COR-L47 (cell line): ENCODE measurements at places on chromosomes 2 and 18.
A peak's percentile ranks its signal among the peaks of the same experiment; 100 is the strongest.

GRCh38 chr18:76412010-76412817 lies 82.8 kb downstream of the ZNF516 start:
- DNase-seq, result no peak

DNA sequence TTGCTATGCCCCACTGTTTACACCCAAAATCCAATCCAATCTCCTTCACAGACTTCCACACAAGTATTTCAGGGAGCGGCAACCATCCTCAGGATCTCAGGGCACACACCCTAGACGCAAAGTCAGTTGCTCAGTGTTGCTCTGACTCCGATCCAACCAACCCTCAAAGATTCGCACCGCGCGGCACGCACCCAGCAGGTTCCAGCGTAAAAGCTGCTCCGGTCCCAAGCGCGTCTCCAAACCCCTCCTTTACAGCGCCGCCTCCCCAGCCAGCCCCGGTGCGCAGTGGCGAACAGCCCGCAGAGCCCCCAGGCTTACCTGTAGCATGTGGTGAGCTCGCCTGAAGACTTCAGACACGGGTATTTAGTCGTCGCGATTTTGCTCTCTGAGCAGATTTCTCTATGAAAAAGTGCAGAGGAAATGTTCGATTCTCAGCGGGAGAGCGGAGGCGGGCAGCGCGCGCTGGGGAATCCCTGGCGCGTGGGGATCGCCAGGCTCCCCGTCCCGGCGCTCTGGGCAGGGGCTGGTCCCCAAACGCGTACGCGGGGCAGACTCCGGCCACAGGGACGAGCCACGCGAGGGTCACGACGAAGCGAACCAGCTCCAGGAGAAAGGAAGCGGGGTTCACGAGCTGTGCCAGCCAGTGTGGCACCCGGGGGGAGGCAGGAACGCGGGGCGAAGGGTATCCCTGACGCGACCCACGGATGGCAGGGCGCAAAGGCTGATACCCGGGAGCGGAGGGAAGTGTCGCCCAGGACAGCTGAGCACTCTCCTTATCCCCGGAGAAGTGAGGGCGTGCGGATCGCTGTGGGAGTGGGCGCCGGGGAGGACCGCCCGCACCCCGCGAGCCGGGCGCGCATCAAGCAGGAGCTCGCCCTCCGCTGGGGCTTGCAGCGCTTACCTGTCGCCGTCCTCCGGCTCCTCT lies 650 bp downstream of the CCBE1 start:
- peak; percentile 26 for DNase-seq

GRCh38 chr18:44178476-44178875 lies 502.2 kb upstream of the SETBP1 start:
- no peak for DNase-seq

DNA sequence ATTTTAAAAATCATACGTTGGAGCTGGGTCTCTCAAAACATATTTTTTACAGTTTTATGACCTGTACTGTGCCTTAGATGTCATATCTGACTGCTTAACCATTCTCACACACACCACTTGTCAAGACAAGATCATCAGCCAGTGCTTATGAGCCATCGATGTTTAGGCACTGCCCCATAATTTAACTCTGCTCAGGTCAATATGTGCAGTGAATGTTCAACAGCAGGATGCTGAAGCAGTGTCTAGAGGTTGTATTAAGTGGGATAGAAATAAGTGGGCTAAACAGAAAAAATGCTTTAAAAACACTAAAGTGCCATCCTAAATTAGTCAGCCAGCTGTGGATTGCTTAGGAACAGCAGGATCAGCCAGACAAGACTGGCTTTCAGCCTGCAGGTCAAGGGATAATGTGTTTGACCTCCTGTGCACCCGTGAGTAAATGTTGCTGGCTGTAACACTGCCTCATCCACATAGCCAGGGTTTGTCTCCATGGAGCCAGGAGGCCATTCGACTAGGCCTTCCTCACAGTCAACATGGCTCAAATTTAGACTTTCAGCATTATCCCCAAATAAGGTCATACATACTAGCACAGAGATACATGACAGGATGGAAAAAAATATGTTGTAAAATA lies 139.0 kb upstream of the NXPH2 start:
- no peak for DNase-seq

- no peak for DNase-seq
These were observed 12.4 kb upstream of the STAT1 start for GRCh38 chr2:191026377-191026776.

DNA sequence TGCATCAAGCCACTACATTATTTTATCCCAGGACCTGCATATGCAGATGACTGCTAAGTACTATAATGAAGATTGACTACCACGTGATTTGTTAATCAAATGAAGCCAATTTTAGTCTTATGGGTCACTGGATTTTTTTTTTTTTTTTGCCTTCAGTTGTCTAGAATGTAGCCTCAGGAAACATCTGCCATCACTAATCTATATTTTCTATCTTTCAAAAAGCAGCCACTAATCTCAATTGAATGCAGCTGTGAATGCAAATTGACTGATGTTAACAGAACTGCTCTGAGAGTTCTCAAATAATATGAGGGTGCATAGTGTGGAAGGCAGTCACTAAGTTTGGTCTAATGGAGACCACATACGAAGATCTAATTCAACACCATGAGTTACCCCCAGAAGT lies 106.3 kb downstream of the ABCA12 start:
- DNase-seq, result no peak

DNA sequence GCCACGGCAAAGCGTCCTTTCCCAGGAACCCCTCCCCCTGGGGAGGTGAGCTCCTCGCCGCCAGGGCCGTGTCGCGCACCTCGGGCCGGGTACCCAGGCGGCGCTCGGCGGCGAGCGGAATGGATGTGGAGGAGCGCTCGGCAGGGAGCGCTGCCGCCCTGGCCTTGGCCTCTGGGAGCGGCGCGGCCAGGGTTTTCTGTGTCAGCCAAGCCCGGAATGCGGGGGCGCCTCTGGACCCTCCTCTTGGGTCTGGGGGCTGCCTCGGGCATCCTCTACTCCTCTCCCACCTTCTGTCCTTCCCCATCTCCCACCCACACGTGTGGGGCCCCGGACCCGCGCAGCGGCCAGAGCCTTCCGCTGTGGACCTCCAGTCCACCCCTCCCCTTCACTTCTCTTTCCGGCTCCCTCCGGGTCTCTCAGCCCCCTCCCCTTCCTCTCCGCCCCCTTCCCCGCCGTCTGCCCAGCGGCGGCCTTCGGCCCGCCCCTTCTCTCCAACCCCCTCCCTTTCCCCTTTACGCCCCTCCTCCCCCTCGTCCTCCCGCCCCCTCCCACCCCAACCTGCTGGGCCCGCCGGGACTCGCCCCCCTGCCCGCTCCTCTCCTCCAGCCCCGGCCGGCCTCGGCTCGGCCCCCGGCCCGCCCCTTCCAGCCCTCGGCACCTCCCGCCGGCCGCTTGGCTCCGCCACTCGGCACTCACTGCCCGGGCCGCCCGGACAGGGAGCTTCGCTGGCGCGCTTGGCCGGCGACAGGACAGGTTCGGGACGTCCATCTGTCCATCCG lies at the start of gene MERTK:
Gene MERTK (plus strand): TSS at position 684 of the 779 bp plus-strand sequence. CDS start 129 bp downstream, outside the sequence.
- peak; percentile 50 for DNase-seq
